ENCODE measurements at places on chromosomes 3 and 15.

DNA sequence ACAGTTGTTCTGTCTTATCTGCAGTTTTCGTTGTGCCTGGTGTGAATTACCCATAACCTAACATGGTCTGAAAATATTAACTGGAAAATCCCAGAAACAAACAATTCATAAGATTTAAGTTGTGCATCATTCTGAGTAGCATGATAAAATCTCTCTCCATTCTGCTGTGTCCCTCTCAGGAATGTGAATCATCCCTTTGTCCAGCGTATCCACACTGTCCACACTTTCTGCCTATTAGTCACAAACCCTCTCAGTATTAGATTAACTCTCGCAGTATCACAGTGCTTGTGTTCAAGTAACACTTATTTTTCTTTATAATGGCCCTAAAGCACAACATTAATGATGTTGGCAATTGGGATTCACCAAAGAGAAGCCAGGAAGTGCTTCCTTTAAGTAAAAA lies 203.2 kb downstream of the CGGBP1 start:
- peak; percentile 28 for DNase-seq

GRCh38 chr3:141067206-141067974 lies 16.2 kb downstream of the SPSB4 start:
- peak; percentile 18 for DNase-seq

DNA sequence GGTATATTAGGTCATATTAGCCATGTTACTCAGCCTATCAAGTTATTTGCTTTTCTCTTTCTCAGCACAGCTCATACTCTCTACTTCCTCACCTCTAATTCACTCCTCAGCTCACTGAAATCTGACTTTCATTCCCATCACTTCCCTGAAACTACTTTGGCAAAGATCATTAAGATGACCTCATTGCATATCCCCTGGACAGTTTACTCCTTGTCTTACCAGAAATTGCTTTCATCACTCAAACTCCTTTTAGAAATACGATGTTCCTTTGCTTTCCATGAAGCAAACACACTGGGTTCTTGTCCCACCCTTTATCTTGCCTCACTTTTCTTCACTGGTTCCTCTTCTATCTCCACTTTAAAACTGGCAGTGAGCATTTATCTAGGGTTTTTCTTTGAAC lies 354.4 kb downstream of the TUSC7 start:
- no peak for DNase-seq

- DNase-seq, result peak; percentile 54
These were observed 369.8 kb downstream of the TBC1D5 start for GRCh38 chr3:17372362-17373210.

DNA sequence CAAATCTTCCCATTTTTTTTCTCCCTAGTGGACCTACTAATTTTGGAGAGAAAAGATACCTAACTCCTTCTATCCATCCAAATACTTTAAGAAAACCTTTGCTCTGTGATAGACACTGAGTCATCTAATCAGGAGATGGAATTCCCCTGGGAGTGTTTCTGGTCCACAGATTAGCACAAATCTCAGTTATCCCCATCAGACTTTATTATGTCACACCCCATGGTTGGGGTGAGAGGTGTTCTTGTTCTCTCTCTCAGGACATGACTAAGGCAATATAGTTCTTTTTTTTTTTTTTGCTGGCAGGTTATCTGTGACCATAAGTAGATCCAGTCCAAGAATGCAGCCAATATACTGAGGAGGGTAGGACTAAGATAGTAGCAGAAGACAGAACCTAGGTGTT lies 15.8 kb downstream of the SLC9A9 start:
- DNase-seq, result peak; percentile 71

DNA sequence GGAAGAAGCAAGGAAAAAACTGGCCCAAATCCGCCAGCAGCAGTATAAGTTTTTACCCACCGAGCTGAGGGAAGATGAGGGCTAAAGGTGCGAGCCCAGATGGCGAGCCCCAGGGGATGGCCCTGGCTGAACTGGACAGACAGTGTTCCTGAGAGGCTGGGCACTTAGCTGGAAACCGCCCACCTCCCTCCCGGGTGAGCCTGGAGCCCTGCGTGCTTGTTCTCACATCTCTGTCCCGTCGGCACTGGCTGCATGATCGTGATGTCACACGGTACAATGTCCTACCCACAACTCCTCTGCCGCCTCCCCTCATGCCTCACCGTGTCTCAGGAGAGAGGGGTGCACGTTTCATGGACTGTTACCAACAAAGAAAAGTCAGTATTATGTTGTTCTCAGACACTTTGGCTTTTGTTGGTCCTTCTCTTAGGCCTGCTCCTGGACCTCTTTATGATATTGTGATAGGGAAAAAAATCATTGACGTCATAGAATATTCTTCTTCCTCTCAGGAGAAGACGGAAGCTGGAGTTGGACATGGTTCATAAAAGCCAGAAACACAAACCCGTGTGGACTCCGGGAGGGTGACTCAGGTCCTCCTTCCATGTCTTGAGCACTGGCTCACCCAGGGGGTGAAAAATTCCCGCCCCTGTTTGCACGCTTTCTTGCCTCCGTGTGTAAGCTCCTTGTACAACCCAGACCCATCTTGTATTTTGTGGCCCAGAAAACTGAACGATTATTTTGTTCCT lies 201.8 kb upstream of the TPM1 start:
- no peak for DNase-seq

GRCh38 chr3:152196782-152197181 lies 71.9 kb upstream of the MBNL1 start:
- no peak for DNase-seq

DNA sequence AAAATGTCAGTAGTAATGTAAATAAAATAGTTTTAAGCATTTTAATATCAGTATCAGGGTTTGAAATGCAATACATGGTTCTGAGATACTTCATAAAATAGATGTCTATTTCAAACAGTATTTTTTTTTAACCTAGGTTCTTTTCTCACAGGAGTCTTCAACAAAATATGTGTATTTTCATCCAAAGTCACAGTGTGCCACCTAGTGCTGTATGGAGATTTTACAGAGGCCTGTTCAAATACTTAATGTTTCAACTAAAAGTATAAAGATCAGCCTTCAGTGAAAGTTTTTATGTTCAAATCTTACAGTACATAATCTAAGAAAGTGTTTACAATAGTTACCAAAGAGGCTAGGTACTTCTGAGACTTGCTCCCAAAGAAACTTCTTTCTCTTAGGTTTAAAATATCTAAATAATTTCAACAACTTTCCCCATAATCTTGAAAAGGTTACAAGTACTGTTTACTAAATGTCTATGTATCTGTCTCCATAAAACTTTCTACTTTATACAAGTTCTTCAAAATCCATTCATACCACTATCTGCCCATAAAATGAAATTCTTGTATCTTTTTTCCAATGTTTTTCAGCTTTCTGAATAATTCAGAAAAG lies 38.3 kb downstream of the SCAPER start:
- DNase-seq, result peak; percentile 31

GRCh38 chr3:97916576-97916975 lies 55.7 kb downstream of the RIOX2 start:
- DNase-seq, result no peak

DNA sequence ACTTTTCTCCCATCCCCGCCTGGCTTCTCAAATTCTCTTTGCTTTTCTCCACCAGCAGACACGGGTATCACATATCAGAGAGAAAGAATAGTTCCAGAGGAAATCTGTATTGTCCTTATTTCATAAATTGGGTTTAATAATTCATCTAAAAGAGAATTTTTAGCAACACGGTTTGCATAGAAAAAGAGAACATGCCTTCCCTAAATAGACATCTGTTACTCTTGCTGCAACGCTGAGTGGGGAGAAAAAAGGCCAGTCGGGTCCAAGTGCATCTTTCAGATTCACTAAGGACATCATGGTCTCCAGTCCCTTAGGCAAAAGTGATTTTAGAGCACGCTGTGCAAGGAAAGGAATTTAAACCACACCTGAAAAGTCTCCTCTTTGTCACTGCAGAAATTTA lies 201.3 kb downstream of the ABHD5 start:
- DNase-seq, result no peak

- peak; percentile 68 for DNase-seq
These were observed 44.6 kb downstream of the ZBTB38 start for GRCh38 chr3:141412936-141413354.

GRCh38 chr3:186940967-186941366 lies 10.6 kb downstream of the ST6GAL1 start:
- DNase-seq, result no peak

GRCh38 chr3:22858486-22858885 lies 344.6 kb upstream of the UBE2E2 start:
- DNase-seq, result no peak

- no peak for DNase-seq
These were observed 72.0 kb downstream of the C3orf38 start for GRCh38 chr3:88221726-88222125.

- peak; percentile 63 for DNase-seq
These were observed 18.6 kb downstream of the ARIH1 start for GRCh38 chr15:72492733-72493132.

DNA sequence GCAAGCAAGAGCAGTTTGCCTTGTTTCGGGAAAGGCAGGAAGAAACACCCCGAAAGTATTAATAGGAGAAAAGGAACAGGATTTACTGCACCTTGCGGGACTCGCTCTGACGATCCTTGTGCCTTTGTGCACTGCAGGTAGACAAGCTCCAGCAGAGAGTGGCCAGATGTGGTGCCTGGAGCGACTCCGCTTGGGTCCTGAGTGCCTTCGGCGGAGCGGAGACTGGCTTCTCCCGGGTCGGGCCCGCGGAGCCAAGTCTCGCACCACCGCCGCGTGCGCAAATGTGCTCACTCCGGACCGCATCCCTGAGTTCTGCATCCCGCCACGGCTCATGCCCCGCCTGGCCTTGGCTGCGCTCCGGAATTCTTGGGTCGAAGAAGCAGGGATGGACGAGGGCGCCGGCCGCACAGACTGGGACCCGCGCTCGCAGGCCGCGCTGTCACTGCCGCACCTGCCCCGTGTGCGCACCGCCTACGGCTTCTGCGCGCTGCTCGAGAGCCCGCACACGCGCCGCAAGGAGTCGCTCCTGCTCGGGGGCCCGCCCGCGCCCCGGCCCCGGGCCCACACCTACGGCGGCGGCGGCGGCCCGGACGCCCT lies 769 bp downstream of the C2CD4A start:
- DNase-seq, result peak; percentile 30

- DNase-seq, result no peak
These were observed 45.9 kb downstream of the CGNL1 start for GRCh38 chr15:57422113-57422754.

GRCh38 chr3:176469694-176470205 lies 727.5 kb downstream of the TBL1XR1 start:
- peak; percentile 2 for DNase-seq

DNA sequence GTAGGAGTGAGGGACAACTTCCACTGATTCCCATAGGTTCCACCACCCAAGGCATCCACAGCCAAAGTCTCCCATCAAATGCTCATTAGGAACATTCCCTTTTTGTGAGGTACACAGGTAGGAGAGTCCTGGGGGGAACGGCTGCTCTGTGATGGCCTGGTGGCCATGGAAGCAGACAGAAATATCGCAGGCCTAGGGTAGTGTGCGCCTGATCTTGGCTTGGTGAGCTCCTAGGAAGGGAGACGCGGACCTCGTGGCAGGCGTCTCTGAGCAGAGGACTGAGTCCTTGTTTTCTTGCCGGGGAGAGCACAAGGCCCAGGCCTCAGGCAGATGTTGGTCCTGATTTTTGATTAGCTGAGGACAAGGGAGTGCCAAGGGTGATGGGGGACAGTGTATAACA lies 99.5 kb downstream of the SNRPN start:
- DNase-seq, result no peak

DNA sequence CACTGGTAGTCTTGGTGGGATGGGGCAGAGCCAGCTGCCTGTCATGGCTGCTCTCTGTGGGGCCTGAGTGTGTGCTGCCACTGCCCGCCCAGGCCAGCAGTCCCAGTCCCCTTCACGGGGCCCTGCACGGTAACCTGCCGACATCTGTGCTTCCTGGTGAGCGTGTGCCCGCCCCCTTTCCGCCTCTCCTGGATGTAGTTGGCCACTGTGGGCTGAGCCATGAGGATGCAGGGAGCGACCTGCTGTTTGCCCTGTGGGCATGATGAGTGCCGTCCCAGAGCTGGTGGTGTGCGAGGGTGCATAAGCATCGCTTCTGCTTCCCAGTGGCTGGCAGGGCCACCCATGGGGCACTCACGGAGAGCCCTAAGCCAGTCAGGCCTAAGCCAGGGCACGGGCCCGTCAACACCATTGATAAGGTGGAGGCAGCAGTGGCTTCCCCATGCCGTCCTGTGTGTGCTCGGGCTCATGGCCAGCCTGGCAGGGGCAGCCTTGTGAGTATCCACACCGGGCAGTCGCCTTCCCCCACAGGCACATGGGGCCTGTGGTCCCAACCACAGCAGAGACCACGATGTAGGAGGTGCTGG lies 14.6 kb downstream of the PLXNA1 start:
- no peak for DNase-seq

DNA sequence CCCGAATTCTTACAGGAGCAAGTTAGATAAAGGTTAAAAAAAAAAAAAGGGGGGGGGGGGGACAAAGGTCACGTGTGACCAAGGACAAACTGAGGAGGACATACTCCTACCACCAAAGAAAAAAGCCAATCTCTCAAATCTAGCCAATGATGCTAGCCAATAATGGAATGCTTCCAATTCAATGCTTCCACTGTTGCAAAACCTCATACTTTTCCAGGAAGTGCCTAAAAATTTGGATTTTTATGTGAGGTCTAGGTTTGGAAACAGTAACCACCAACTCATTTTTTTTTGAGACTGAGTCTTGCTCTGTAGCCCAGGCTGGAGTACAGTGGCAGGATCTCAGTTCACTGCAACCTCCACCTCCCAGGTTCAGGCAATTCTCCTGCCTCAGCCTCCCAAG lies 11.4 kb downstream of the MSL2 start:
- no peak for DNase-seq

- no peak for DNase-seq
These were observed 578.0 kb upstream of the GRM7 start for GRCh38 chr3:6282918-6283317.

DNA sequence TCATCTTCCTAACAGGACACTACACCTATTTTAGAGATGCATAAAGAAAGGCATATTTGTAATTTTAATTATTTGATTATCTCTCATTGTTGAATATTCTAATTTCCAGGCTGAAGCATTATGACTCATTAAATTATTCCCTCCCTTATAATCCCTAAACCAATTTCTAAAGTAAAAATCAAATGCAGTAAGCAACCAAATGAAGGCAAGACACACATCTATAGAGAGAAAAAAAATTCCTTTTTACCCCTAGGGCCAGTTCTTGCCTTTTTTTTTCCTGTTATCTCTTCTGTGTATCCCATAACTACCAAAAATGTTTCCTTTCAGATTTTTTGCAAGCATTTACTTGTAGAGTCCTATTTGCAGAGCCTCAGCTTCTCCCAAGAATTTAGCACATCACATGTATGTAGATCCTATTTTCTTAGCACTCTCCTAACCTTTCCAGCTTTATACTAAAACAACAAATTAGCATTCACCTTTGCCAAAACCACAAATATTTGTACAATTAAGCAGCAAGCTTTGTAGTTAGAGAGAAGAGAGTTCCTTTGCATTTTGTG lies 177.9 kb downstream of the SATB1 start:
- DNase-seq, result no peak

DNA sequence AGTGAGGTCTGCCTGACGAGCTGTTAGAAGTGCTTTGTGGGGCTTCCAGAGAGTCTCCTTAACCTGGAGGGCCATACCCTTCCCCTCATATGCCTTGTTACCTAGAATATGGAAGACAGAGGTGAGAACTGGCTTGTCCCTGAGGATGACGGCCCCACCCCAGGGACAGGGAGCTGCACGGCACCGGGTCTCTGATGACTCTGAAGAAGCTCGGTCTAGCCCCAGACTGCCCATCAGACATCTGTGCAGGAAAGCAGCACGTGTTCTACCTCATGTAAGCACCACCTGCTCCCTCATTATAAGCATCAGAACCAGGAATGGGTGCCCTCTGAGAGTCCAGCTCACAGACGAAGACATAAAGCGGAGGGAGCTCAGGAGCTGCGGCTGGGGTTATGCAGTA lies 18.0 kb downstream of the MYO5C start:
- DNase-seq, result no peak

Measured in epithelial cell of esophagus (primary cell).